ENCODE measurements at places on chromosomes 6 and 20.

DNA sequence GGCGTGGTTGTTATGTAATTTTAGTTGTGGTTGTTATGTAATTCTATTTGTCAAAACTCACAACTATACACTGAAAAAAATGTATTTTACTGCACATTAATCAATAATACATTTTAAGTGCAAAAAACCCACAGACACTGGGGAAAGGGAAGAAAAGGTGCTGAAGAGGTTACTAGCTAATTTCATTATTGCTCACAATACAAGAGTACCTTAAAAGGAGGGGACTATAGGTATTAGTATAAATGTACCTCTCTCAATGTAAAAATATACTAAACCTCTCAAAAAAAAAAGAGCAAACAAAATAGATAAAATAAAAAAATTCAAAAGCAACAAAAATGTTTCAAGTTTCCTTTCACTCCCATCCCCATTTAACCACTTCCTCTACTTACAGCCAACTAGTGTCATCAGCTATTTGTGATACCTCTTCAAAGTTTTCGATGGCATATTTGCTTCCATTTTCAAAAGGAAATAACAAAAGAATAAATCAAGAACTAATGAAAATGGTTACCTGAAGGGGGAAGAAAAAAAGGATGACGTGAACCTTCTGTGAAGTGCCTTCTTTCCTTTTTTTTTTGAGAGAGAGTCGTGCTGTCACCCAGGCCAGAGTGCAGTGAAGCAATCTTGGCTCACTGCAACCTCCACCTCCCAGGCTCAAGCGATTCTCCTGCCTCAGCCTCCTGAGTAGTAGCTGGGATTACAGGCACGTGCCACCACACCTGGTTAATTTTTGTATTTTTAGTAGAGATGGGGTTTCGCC lies 30.2 kb downstream of the RANBP9 start:
- DNase-seq, result no peak

DNA sequence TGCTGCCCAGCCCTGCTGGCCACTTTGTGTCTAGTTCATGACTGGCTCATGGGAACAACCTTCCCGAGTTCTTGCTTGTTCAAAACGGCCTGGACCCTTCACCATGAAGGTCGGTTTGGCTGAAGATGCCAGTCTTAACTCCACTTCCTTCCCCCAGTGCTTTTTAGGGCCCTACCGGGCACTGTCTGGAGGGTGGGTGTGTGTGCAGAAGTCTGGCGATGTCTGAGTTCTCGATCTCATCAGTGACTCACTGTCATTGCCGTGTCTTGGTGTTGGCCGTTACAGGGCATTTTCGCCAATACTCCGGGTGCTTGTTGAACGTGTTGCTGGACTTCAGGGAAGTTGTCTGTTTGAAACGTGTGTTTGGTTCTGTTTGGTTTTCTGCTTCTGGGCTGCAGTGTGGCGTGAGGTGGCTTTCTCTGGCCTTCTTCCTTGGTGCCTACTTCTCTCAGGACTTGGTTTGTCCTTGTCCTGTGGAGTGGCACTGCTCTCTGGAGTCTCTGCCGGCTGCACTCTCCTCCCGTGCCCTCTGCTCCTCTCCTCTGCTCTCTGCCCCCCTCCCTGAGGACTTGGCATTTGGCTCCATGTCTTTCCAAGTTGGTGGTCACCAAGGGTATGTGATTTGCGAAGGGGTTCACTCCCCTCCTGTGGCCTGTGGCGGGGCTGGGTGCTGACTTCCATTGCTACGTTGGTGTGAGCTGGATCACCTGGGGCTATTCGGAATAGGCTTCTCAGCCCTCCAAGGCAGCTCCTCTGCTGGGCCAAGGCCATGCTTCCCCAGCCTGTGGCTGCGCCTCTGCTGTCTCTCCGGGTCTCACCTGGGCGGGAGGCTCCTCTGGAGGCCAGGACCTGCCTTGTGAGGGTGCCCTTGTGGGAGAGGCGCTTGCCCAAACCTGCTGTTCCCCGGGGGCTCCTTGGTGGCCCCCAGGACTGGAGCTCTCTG lies 38.2 kb downstream of the PYGB start:
- DNase-seq, result no peak

GRCh38 chr6:131488780-131489179 lies 84.2 kb upstream of the ARG1 start:
- DNase-seq, result no peak

DNA sequence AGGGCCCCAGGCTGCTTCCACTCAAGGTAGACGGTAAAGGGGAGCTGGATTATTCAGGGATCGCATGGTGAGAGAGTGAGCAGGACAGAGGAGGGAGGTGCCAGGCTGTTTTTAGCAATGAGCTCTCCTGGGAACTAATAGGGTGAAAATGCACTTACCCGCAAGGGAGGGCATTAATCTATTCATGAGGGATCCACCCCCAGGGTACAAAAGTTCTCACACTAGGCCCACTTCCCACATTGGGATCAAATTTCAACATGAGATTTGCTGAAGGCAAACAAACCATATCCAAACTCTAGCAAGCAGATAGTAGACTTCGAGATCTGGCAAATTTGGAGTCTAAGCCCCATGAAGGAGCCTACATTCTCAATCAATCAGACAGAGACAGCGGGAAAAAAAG lies 408.6 kb downstream of the RNF144B start:
- DNase-seq, result no peak

DNA sequence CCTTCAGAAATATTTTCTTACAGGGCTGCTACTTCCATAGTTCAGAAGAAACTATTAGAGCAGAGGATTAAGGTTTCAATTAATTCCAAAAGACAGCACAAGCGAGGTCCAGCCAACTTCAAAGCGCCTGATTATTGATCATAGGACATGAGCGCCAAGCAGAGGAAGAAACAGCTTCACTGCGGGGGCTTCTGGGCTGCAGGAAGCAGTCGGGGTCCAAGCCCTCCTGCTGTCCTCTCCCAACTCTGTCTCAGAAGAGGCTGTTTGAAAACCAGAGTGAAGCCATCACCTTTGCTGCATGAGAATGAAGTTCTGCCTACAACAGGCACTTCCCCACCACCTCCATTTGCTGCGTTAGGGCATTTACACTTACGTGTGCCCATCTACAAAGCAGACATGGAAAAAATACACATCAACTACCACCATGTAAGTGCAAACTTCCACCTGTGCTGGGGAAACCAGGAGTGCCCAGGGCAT lies 23.9 kb downstream of the SUMO4 start:
- DNase-seq, result no peak

- DNase-seq, result no peak
Measured at GRCh38 chr20:52869276-52869675, 102.9 kb upstream of the TSHZ2 start.

DNA sequence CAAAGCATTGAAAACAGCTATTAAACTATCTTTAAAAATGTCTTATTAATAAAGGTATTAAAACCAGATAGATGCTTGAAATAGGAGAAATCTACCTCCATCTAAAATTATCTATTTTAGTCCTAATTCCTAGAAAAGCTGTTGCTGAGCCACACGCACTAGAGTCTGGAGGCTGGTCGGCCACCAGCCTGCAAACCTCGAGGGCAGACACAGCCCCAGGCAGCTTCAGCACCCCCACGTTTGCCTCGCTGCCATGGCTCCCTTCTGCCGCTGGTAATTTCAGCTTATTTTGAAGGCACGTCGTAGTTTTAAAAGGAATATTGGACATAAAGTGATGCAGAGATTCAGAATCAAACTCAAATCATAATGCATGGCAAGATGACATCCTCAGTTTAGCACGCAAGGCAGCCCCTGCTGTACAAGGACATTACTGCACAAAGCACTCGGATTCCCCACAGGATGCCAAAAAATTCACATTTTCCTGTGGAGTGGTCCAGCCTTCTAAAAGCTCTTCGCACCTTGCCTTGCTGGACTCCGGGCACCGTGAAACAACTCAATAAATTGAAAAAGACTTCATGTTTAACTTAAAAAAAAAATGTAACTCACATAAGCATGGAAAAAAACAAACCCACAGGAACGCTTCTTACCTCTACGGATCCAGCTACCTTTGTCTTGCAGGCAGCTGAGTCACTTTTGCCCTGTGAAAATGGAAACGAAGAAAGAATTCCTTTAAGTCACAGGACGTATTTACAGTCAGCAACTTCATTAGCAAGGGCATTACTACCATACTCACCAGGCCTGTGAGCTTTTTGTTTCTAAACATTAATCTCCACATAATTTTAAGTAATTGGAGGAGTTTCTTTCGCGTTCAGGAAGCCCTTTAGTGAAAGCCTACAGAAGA lies 143.4 kb upstream of the RPS6KA2 start:
- DNase-seq, result no peak

GRCh38 chr6:116190550-116190949 lies 63.3 kb downstream of the TSPYL4 start:
- DNase-seq, result no peak

GRCh38 chr20:4869290-4870193 lies 131.8 kb downstream of the SLC23A2 start:
- no peak for DNase-seq

DNA sequence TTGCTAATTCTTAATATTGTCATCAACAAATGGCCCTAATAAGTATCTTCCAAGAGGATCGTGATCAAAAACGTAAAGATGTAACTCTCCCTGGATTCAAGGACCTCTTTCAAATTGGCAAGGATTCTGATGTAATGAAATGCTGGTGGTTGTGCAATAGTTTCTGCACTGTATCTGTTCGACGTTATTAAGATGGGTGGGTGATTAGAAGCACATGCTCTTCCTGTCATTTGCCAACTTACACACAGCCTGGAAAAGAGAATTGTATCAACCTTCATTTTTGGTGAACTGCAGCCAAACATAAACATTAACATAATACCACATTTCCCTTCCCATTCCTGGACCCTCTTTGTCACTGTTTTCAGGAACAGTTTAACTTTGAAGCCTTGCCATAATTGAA lies 9.8 kb downstream of the FOXQ1 start:
- DNase-seq, result no peak

GRCh38 chr20:62777528-62777830 lies 18.8 kb upstream of the MRGBP start:
- DNase-seq, result no peak

GRCh38 chr6:3456898-3457709 lies at the start of gene SLC22A23:
TSS of gene SLC22A23 (minus strand) at chr6:3457050. CDS start at chr6:3456559, 491 bp downstream.
- DNase-seq, result peak; percentile 92

DNA sequence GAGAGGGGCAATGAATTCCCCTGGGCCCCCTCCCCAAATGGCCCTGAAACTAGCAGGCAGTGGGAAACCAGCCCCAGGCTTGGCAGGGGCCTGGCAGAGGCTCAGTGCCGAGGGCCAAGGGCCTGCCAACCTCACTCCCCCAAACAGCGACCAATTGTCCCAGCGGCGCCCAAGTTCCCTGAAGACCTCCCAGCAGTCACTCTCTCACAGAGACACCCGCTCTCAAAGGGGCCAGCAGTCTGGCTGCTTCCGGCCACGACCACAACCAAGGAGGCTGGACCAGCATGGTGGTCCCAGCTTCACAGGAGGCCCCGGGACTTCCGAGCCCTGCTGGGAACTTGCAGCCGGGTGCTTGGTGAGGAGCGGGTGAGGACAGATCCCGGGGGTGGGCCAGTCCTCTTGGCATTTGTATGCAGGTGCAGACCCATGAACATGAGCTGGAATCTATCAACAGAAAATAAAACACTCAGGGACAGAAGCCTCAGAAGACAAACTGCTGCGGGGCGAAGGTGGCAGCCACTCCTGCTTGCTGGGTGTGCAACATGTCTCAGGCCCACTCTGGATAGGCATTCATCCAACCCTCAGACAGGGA lies 17.5 kb upstream of the SIRPA start:
- DNase-seq, result no peak

DNA sequence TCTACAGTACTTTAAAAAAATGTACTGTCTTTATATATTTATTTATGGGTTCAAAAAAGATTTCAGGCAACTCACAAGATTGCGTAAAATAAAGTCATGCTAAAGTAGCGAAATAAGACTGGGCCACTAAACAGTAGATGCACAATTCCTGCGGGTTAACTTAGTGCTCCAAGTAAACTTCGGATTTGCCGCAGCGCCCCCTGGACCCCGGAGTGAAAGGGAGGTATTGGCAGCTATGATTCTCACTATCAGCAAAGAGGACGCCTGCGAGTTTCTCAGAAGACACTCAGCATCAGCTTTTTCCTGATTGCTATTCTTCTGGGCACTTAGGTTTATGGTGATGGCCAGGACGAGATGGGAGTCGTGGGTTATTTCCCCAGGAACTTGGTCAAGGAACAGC lies 1.4 kb downstream of the OTOR start:
- DNase-seq, result no peak

DNA sequence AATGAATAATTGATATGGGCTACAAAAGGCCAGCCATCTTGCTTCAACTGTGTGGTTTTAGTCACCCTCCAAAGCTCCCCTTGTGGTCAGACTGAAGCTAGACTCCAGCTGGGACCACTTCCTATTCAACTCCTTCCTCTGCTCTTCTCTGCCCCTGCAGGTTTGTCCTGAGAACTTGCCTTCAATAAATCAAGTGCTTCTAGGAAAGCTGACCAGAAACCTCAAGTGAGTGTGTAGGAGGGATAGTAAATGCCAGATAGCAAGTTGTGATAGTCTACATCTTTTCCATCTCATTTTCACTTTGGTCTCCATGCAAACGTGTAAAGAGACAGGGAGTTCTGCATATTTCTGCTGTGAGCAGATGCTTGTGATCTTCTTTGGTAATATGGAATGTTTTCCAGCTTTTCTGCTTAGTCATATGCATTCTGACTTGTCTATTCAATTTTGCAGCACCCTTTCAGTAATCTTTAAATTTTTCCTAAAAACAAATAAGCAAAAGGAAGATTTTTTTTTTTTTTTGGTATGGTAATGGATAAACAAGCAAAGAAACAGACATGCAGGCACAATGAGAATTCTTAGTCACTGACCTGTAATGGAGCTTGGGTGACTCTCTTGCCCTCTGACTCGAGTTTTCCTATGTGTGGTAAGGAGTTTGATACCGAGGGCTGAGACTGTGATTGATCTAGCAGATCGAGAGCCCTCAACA lies 201.3 kb upstream of the BTBD3 start:
- no peak for DNase-seq

DNA sequence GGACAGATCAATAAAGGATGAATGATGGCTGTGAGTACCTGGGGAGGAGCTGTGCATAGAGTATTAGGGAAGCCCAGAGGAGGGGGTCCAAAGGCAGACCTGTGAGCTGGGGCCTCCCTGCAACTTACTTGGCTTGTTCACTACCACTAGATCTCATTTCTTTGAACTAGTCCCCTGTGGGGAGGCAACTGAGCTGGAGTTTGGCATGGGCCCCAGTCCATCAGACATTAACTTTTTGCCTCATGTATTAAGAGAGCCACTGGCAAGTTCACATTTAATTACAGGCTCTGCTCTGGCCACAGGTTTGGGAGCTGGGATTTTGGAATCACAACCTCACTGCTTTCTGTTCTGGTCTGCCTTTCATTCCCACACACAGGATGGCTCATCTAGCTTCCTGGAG lies 254.1 kb downstream of the PRL start:
- DNase-seq, result no peak

DNA sequence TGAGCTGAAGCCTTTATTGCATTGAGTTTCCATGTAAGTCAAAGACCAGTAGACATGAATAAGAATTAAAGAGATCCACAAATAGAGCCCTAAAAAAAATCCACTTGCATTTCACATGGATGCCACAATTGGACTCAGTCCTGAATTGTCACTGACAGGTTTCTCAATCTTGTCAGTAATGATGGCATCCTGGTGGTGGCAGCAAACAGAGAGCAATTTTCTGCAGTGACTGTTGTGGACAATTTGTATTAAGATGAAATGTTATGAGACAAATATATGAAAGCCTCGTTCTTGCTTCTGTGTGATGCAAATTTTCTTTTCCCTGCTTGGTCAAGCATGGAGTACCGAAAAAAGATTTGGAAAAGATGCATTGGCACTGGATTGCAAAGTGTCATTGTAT lies 278.9 kb downstream of the SAMD5 start:
- no peak for DNase-seq

- DNase-seq, result no peak
Measured at GRCh38 chr20:53642196-53643030, 48.8 kb upstream of the ZNF217 start.

Data from GM12891 (cell line).